ENCODE measurements at places on chromosomes 7 and 10. TPM values are rescaled to one million over a fixed set of nuclear protein-coding genes. Genes with fewer than 3 reads are reported as not detected.

GRCh38 chr7:86867163-86867762, 192.2 kb downstream of the ELAPOR2 start:
- DNase-seq, result no peak

- DNase-seq, result no peak
These were observed 65.0 kb downstream of the TRRAP start for GRCh38 chr7:98943336-98943735.

- DNase-seq, result peak; percentile 58
These were observed 2.0 kb upstream of the IL2RA start for GRCh38 chr10:6064119-6064518.

EBLN1 gene
- total RNA-seq, result not detected

KNDC1 gene
- total RNA-seq, result 0.21 TPM

DNA sequence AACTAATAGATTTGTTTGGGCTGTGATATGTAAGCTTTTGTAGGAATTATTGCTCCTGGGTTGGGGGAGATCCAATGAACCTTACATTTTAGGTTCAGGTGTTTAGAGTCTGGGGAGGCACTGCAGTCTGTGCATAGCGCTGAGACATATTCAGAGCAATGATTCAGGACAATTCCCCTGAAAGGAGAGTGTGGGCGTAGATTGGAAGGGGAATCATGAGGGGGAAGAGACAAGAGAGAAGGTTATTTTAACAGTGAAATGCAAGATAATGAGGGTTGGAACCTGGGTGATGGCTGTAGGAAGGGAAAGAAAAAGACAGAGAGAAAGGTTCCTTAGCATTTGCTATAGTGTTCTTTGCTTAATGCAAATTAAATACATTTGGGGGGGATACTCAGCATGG, 1013.4 kb downstream of the REEP3 start:
- DNase-seq, result no peak

- DNase-seq, result no peak
These were observed 545.9 kb downstream of the REEP3 start for GRCh38 chr10:64067009-64067606.

- no peak for DNase-seq
These were observed 381.7 kb downstream of the GPAM start for GRCh38 chr10:111801841-111802240.

TMEM229A gene
- total RNA-seq, result not detected

ASB10 gene
- not detected for total RNA-seq

DGKI gene
- total RNA-seq, result 21.4 TPM

- DNase-seq, result no peak
These were observed 33.3 kb downstream of the PKD1L1 start for GRCh38 chr7:47914717-47915615.

DNA sequence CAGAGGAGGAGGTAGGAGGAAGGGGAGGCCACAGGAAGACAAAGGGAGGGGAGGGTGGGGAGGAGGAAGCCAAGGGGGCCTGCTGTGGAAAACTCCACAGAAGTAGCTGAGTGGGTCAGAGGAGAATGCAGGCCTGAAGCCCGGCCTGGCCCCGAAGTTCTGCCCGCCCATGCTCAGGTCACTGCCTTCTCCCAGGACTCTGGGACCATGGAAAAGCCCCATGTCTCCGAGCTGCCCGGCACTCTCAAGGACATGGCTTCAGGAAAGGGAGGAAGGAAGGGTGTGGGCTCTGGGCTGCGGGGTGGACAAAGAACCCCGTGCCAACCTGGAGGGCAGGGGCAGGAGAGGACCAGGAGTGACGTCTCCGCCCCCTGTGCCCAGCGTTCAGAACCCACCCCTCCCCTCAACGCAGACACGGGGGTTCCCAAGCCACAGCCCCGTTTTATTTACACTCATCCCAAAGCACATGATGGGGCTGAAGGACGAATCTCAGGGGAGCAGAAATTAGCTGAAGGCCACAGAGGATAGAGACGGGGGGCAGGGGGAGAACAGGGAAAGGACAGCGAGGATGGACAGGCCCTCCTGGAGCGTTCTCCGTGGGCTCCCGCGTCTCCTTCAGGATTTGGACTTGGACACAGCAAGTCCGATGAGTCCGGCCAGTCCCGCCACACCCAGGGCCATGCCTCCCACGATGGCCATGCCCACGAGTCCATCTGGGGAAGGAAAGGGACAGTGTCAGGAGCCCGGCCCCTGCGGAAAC, 1.8 kb upstream of the CLDN15 start:
- DNase-seq, result no peak

GRM3 gene
- not detected for total RNA-seq

DNA sequence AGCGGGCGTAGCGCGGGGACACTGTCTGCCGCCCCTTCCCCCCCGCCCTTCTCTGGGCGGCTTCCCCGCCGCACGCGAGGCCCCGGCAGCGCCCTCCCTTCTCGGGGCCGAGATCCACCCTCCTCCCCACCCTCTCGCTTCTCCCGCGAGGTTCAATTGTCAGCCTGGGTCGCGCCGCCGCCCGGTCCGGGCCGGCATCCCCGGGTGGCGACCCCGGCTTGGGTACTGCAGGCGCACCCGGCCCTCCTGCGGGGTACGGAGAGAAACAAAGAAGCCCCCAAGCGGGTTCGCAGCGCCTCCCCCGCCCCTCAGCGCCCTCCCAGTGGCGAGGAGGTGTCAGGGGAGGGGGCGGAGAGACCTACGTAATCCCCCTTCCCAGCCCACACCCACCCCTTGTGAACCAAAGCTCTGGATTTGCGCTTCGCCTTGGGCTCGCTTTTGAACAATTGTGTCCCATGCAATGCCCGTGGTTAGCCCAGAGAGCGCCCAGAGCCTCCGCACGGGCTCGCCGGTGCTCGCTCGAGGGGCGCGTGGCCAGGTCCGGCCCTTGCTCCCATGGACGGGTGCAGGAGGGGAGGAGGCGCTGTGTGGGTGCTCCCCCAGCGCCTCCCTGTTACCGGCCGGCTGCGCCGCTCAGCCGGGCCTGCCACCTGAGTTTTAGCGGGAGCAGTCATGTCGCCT, 634 bp downstream of the HECW1 start:
- no peak for DNase-seq

PTF1A gene
- not detected for total RNA-seq

ASZ1 gene
- not detected for total RNA-seq

DNA sequence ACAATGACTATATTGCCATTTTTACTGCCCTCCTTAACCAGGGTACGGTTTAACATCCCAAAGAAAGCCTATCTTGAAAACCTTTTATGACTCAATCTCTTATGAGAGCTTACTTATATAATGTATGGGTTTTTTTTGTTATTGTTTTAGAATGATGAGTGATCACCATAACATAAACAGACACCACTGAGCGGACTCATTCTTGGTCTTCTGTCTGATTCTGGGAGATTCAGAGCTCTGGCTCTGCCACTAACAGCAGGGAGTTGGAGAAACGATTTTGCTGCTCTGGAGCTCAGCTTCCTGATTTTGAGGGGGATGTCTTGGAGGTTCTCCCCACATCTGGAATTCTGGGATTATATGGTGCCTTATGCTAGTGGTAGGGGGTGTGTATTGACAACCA, 244.1 kb downstream of the FRMD4A start:
- no peak for DNase-seq

DNA sequence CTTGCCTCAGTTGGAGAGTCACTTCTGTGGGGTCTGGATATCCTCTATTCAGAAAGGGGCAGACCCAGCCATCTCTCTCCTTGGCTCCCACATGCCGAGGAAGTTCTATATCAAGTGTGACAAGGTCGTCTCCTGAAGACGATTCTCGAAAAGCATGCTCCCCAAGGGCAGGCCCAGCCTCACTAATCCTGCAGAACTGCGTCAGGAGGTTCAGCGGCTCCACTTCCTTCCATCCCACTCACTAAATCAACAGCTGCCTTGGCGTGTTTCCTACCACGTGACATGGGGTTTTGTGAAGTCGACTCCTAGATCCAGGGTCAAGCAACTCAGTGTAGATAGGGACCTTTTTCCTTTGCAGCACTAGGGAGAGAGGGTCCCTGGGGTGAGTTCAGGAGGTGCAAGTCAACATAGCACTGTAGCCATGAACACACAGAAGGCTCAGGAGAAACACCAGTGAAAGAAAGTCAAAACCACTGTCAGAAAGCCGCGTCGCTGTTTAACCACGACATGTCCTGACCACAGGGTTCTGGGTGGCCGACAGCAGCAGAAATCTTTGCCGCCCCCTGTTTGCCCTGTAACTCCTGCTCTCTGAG, 156.4 kb downstream of the PRPF18 start:
- no peak for DNase-seq

TAS2R4 gene
- 1.0 TPM for total RNA-seq

PTPRE gene
- 35.8 TPM for total RNA-seq

TLX1 gene
- not detected for total RNA-seq

HNRNPF gene
- 513 TPM for total RNA-seq

DNA sequence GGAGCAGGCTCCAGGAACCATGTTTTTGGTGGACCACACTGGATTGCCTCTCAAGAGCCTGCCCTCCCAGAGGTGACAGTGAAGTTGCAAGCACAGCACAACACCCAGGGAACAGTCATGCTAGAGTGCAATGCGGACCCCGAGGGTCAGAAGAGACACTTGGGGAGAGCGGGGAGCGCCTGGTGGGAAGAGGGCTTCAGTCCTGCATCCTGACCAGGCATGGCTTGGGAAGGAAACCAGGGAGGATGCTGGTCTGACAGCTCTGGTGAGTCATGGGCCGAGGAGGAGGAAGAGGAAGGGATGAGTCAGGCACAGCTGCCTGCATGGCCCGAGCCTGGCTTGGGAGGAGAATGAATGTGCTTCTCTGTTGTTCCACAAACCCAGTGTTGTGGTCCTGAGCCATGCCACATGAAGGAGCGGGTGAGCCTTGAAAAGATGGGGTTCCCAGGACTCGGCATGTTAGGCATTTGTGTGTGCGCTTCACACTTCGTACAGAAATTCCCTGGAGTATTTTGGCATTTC, 29.5 kb upstream of the ANKRD2 start:
- peak; percentile 72 for DNase-seq

GRCh38 chr10:25455980-25456567, 281.3 kb downstream of the GPR158 start:
- DNase-seq, result no peak

GRCh38 chr7:2785071-2785500, 59.0 kb downstream of the GNA12 start:
- no peak for DNase-seq

- DNase-seq, result no peak
These were observed 67.2 kb downstream of the ADD3 start for GRCh38 chr10:110074758-110075671.

NPSR1 gene
- total RNA-seq, result not detected

CRTAC1 gene
- not detected for total RNA-seq

DNA sequence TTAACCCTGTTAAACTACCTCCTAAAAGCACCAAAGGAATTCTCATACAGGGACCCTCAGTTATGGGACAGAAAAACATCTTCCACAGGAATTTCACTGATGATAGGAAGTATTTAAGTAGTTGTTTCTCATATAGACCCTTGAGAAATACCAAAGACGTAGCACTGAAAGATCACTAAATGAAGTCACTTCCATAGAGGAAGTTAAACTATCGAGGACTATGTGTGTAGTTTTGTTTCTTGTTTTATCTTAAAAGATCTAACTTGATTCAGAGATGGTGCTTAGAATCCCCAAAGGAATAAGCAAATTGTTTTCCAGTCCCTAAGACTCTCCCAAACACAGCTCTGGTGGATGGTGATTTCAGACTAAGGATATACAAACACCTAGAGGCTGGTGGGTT, 94.8 kb upstream of the AFAP1L2 start:
- DNase-seq, result no peak

- no peak for DNase-seq
These were observed 319.8 kb upstream of the PHYHIPL start for GRCh38 chr10:58856508-58857240.
